G401 (cell line): ENCODE measurements at places on chromosomes 4 and X.
A peak's percentile ranks its signal among the peaks of the same experiment; 100 is the strongest.

DNA sequence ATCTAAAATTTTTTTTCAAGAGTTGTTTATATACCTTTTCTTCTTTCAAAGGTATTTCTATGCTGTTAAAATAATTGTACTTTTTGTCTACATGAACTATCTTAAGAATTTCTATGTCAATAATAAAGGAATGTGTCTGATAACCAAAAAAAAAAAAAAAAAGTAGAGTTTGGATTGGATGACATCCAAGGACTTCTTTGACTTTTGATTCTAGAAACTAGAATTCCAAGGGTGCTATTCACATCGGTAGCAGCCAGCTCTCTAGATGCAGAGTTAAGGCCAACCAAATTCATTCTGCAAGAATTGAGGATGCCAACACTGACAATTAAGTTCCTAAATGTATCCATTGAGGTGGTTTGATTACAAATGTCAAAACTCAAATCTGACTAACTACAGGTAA is 42.0 kb upstream of the PRKG2 start:
- DNase-seq: no peak

GRCh38 chr4:7328913-7329638 is 105.7 kb downstream of the PSAPL1 start:
- DNase-seq: peak; percentile 64

- DNase-seq: no peak
Measured at GRCh38 chr4:174874898-174875297, 43.3 kb upstream of the ADAM29 start.

- no peak for DNase-seq
Measured at GRCh38 chr4:1051472-1051871, 40.0 kb downstream of the FGFRL1 start.
